ENCODE measurements at places on chromosomes 16 and 17. TPM values are rescaled to one million over a fixed set of nuclear protein-coding genes. Genes with fewer than 3 reads are reported as not detected.

GPR179 gene
- 0.79 TPM for polyA plus RNA-seq

HSD3B7 gene
- polyA plus RNA-seq = 9.1 TPM

OR1E1 gene
- 0.15 TPM for polyA plus RNA-seq

SLC5A11 gene
- polyA plus RNA-seq = 0.26 TPM
